ENCODE measurements at places on chromosomes 3 and 15. TPM values are rescaled to one million over a fixed set of nuclear protein-coding genes. Genes with fewer than 3 reads are reported as not detected.

The LRRC3B gene
- not detected for total RNA-seq

The TMEM62 gene
- total RNA-seq, result 21.5 TPM

The ABHD17C gene
- 1.8 TPM for total RNA-seq

The LRRC31 gene
- total RNA-seq, result not detected

The CDV3 gene
- 205 TPM for total RNA-seq

The SEMA3F gene
- total RNA-seq, result 0.69 TPM

The GOLGA6C gene
- not detected for total RNA-seq

The SCAANT1 gene
- total RNA-seq, result not detected

DNA sequence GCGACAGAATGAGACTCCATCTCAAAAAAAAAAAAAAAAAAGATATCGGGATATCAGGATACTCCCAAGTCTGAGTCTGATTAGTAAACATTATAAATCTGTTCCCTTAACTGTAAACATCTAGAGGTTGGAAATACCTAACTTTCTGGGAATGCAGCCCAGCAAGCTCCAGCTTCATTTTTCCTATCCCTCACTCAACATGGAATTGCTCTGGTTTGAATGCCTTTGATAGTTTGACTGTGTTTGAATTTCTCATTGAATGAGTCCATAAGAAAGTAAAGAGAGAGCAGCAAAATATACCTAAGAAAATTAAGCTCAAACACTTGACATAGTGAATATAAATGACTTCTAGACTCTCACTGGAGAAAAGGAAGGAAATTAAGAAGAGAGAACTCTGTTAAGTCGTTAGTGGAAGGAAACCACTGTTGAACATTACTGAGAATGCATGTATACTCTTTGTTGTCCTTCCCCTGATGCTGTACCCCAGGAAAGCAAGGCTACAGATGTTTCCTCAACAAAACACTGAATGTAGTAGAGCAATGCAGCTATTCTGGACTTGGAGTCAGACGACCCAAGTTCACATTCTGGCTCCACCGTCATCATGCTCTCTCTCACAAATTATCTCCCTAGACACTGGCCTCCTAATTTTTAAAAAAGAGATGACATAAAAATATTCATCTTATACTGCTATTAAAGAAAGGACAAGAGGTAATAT, 62.4 kb downstream of the CD200 start:
- no peak overlapping the region for H3K4me3 ChIP-seq
- H3K27ac ChIP-seq, result no peak overlapping the region
- H3K36me3 ChIP-seq, result no peaks in the 10 kb centered on the region
- no peaks in the 10 kb centered on the region for H3K27me3 ChIP-seq

GRCh38 chr3:15496341-15496664, 25.2 kb downstream of the COLQ start:
- no peak overlapping the region for H3K4me3 ChIP-seq
- no peak overlapping the region for H3K27ac ChIP-seq
- H3K36me3 ChIP-seq, result no peaks in the 10 kb centered on the region

GRCh38 chr3:27826448-27826847, 104.3 kb upstream of the EOMES start:
- H3K36me3 ChIP-seq, result no peaks in the 10 kb centered on the region
- no peak overlapping the region for H3K27ac ChIP-seq
- H3K4me3 ChIP-seq, result no peak overlapping the region
- H3K4me1 ChIP-seq, result peaks cover 5% of the 10 kb centered on the region
- no peak for DNase-seq

DNA sequence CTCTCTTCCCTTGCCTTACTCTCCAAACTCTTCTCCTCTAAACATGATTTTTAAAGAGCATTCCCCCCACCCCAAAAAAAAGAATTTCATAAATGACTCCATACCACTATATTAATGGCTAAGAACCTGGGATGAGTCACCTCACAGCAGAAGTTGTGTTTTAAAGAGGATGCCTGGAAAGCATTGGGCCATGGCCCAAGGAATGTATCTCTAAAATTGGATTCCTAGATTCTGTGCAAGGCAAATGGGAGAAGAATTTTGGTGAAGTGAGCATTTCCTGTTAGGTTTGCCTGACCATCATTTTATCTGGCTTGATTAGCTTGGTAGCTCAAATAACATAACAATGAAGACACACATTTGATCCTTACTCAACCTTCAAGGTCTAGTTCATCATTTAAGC, 251.4 kb downstream of the NR1D2 start:
- H3K27me3 ChIP-seq, result no peaks in the 10 kb centered on the region
- H3K4me1 ChIP-seq, result no peaks in the 10 kb centered on the region
- no peak overlapping the region for H3K27ac ChIP-seq
- H3K4me3 ChIP-seq, result no peak overlapping the region
- no peaks in the 10 kb centered on the region for H3K36me3 ChIP-seq
- no peak for DNase-seq

DNA sequence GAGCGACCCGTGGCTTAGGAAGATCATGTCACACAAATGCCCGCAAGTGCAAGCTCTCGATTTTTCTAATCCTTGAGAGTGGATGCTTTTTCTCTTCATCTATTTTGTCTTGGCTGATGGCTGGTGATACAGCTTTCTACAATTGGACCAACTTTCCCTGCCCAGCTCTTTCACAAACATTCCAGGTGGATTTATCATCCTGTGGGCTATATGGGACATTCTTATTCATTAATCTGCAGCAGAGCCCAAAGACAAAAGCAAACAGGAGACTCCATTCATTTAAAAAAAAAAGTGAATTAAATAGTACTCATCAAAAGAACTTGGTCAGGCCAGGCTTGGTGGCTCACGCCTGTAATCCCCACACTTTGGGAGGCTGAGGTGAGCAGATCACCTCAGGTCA, 14.2 kb upstream of the TSEN2 start:
- DNase-seq, result no peak
- H3K27me3 ChIP-seq, result no peaks in the 10 kb centered on the region
- H3K4me3 ChIP-seq, result no peak overlapping the region
- no peaks in the 10 kb centered on the region for H3K36me3 ChIP-seq
- no peaks in the 10 kb centered on the region for H3K4me1 ChIP-seq

DNA sequence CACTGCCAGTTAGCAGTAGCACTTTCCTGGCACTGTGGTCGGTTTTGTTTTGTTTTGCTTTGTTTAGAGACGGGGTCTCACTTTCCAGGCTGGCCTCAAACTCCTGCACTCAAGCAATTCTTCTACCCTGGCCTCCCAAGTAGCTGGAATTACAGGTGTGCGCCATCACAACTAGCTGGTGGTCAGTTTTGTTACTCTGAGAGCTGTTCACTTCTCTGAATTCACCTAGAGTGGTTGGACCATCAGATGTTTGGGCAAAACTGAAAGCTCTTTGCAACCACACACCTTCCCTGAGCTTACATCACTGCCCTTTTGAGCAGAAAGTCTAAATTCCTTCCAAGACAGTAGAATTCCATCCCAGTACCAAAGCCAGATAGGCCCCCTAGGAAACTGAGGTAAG, 22.6 kb downstream of the CLDN18 start:
- H3K4me3 ChIP-seq, result no peak overlapping the region
- no peak overlapping the region for H3K27ac ChIP-seq
- no peak for DNase-seq
- H3K27me3 ChIP-seq, result no peaks in the 10 kb centered on the region

DNA sequence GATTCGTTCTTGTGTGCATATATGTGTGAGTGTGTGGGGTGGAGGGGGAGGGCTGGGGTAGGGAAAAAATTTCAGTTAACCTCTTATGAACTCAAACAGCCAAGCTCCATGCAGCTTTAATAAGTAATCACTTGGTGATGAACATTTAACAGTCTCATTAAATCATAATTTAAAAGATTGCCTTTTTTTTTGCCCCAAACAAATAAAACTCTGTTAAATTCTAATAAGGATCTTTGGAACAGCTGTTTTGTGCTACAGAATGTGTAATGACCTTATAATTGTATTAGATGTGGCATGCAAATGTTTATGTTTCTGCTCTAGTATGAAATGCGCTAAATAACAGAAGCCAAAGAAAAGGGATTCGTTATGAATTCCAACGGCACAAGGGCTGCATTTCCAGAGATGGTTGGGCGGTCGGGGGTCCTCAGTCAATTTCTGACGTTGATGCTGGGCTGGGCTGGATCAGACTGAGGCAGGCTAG, 80.0 kb upstream of the RORA start:
- no peak overlapping the region for H3K4me3 ChIP-seq
- no peaks in the 10 kb centered on the region for H3K4me1 ChIP-seq
- H3K27ac ChIP-seq, result no peak overlapping the region
- no peak for DNase-seq

DNA sequence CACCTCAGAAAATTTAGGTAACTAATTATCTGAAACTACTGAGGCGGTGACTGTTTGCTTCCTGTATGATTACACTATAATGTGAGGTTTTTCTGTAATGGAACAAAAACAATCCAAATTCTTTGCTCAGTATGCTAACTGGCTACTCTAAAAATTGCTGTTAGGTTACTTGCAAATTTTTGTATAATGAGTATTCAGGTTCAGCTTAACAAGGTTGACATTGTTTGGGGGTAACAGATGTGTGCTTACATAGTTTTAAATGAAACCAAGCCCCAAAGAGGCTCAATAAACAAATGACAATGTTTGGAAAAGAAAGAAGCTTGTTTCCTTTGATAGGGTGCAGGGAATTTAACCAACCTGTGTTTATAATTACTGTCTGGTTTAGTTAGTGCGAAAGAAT, 414.5 kb upstream of the MDFIC2 start:
- no peak overlapping the region for H3K27ac ChIP-seq
- H3K4me1 ChIP-seq, result no peaks in the 10 kb centered on the region
- DNase-seq, result no peak
- no peaks in the 10 kb centered on the region for H3K36me3 ChIP-seq

DNA sequence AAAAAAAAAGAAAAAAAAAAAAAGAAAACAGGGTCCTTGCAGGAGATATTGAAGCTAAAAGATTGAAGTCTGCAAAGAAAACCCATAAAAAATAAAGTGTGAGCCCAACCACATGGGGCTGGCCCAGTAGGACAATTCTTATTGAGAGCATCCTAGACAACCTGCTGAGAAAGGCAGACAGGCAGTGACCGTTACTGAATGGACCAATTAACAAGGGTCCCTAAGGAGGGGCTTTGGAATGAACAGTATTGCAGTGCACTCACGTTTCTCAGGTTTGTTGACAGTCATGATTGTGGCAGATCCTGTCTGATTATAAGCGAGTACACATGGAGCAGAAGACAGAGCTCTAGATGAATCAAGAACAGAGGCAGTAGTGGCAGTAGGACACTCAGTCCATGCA, 168.6 kb downstream of the LSAMP start:
- no peaks in the 10 kb centered on the region for H3K36me3 ChIP-seq
- no peaks in the 10 kb centered on the region for H3K4me1 ChIP-seq
- no peak for DNase-seq
- no peak overlapping the region for H3K27ac ChIP-seq
- H3K27me3 ChIP-seq, result no peaks in the 10 kb centered on the region
